Stimulated activated CD4-positive, alpha-beta T cell treated with anti-CD3 and anti-CD28 coated beads, Interleukin-4, amount 100 ng/mL, for 4 hours (primary cell): ENCODE measurements at places on chromosomes 2 and 18.

DNA sequence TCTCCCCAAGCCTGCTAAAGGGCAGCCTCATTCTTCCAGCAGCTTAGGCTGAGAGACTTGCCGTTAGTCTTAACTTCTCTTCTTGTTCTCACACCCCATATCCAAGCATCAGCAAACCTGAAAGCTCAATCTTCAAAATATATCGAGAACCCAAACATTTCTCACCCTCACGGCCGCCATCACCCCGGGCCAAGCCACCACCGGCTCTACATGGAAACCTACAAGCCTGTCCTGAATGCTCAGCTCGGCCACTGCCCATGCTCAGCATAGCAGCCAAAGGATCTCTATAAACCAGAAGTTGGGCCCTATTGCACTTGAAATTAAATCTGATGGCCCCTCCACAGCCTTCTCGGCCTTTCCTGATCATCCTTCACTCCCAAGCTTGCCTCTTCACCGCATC lies 2.1 kb downstream of the HS1BP3 start:
- no peak for DNase-seq

DNA sequence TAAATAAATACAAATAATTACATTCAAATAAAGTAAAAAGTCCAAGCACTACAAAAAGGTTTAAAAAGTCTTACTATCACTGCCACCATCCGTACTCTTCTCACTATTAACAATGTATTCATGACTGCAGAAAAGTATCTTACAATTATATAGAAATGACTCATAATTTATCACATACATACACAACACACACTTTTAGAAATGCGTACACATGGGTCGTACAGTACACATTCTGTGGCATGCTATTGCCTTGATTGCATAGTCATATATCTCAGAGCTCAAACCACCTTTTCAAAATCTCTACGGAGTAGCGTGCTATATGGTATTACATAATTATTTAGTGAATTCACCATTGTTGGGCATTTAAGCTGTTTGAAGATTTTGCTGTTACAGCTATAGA lies 41.6 kb upstream of the ANXA4 start:
- no peak for DNase-seq

GRCh38 chr2:182319556-182320505 lies 107.0 kb downstream of the PDE1A start:
- DNase-seq, result no peak

DNA sequence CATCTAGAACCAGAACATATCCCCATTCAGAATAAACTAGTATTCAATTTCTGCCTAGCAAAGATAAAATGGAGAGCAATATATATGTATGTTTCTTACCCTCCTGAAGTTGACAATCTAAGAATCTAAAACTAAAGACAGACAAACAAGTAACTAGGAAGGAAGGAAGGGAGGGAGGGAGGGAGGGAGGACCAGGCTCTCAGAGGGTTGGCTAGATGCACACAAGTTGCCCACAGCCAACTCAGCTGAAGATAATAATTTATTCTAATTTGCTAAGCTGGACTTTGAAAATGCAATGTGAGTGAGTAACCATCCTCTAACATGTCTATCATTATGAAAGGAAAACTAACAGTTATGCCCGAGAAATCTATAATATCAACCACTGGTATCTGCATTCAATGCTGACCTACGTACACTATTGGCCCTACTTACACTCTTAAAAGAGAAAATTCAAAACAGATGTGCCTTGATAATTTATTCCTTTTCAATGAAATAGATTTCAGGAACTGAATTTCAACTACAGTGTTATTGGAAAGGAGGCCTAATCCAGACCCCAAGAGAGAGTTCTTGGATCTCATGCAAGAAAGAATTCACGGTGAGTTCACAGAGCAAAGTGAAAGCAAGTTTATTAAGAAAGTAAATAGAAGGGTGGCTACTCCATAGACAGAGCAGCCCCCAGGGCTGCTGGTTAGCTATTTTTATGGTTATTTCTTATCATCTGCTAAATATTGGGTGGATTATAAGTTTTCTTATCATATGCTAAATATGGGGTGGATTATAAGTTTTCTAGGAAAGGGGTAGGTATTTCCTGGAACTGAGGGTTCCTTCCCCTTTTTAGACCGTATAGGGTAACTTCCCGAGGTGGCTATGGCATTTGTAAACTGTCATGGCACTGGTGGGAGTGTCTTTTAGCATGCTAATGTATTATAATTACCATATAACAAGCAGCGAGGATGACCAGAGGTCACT lies 288.5 kb upstream of the SLC39A10 start:
- DNase-seq, result no peak

DNA sequence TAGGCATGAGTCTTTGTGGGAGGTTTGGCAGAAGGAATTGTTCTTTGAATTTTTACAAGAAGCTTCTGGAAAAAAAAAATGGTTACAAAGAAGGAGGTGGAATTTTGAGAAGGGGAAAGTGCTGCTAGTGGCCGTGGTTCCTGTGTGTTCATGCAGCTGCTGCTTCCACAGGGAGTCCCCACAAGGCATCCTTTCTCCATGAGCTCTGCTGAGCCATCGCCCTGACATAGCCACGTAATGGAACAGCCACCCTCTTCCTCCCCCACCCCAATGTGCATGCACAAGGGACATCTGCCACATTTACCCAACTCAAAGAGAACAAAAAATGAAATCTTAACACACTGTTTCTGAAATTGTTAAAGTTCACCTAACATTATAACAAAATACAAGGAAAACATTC lies 529.7 kb downstream of the SATB2 start:
- no peak for DNase-seq

DNA sequence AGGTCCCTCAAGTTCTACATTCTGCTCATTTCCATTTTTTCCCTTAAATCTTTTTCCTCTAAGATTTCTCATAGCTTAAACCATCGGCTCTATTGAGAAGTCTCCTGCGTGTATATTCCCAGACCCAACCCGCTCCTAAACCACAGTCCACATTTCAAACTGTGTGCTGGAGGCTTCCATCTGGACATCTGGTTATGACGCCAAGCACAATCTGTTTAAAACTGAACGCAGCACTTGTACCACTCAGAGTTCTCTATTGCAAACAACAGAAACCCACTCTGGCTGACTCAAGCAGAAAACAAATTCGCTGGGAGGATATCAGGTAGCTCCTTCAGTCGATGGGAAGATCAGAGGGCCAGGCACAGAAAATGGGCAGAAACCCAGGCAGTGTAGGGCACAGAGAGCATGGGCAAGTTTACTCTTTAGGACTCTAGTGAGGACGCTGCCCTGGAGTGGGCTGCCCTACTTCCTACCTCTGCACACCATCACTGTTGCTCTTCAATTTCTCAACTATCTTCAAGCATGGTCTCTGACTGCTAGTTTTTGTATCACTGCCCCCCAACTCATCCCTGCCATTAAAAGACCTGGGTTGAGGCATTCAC lies 5.6 kb upstream of the EML4 start:
- DNase-seq, result no peak

DNA sequence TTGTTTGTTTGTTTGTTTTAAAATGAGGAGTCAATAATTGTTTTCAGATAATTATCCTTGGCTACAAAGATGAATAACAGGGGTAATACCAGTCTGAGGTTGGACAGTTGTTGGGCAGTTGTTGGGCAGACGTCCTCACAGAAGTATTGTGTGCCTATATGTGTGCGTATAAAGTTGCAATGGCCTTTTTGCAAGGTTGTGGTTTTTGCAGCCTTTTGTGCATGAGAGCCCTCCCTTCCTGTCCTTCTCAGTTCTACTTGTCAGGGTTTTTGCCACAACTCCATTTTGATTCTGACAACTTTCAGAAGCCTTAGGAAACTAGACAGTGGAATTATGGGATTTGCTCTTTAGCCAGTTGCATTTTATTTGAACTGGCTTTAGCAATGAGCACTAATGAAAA lies 6.0 kb upstream of the STK39 start:
- no peak for DNase-seq

DNA sequence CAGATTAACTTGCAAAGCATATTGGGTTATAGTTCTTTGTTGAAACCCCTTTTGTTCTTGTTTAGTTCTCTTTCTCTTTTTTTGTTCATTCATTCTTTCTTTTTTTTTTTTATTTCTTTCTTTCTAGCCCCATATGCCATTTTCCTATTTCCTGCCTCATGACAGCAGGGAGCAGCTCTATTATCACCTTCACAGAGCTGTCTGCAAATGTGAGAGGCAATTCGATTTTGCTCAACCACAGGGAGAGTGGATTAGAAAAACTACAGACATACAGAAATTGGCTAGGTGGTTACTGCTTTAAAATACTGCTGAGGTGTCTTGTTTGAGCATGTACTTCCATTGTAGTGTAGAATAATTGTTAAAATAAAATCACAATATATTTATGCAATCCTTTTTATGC lies 44.2 kb upstream of the TBR1 start:
- no peak for DNase-seq

GRCh38 chr18:4821801-4822200 lies 366.7 kb upstream of the DLGAP1 start:
- no peak for DNase-seq

DNA sequence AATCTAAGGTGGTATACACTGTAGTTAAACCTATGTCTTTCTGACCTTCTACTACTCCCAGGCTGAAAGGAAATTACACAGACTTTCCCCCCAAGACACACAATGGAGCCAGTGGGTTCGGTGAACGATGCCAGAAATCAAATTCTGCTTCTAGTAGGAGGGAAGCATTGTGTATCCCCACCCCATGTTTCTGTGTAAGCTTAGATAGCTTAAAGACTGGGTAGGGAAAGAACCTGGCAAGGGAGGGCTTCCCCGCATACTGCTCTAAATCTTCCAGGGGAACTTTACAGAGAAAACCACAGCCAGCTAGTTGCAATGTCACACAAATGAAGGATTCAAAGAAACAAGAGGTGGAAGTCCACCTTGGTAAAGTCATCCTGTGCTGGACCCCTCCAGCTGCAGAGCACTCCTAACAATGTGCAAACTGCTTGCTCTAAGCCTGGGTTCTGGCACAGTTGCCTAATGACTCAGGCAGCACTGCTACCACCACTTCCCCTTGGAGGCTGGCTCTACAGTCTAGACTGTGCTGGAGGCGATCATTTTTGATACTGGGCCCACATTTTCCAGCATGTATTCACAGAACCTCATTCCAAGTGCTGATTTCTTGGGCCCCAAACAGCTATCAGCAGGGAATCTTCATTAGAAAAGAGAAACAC lies 47.5 kb downstream of the TRIB2 start:
- no peak for DNase-seq
